ENCODE measurements at places on chromosomes 6 and 20. TPM values are rescaled to one million over a fixed set of nuclear protein-coding genes. Genes with fewer than 3 reads are reported as not detected.

SIRPB1 gene
- polyA plus RNA-seq: 0.06 TPM

DNA sequence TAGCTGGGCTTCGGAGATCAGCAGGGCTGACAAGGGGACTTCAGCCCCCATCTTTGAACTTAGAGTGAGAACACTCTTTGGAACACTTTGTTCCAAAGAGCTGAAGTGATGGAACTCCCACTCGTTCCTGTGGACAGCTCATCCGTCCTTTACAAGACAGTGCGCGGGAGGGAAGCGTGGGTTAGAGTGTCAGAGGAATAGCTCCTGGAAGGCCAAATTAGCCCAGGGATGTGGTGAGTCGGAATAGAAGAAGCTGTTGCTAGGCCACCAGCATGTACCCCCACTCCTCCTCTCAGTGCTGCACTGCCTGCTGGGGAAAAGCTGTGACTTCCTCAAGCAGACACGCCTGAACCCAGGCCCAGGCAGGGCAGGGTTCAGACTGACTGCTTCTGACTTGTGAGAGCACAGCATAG, 1.7 kb downstream of the SDCBP2 start:
- no peak for DNase-seq
- H3K4me1 ChIP-seq: peaks cover 78% of the 10 kb centered on the region
- peak overlapping the region; percentile 17 for H3K4me3 ChIP-seq
- H3K36me3 ChIP-seq: no peaks in the 10 kb centered on the region

- no peak overlapping the region for H3K4me3 ChIP-seq
- no peaks in the 10 kb centered on the region for H3K27me3 ChIP-seq
- no peak for DNase-seq
Observed at GRCh38 chr6:26097268-26097875, 10.1 kb downstream of the HFE start.

GSTA3 gene
- polyA plus RNA-seq: not detected

WFDC10B gene
- not detected for polyA plus RNA-seq

TMEM244 gene
- polyA plus RNA-seq: not detected

GRCh38 chr20:4665591-4665990, 56.1 kb upstream of the PRND start:
- no peak for DNase-seq
- H3K4me1 ChIP-seq: peaks cover 37% of the 10 kb centered on the region
- no peaks in the 10 kb centered on the region for H3K36me3 ChIP-seq
- H3K4me3 ChIP-seq: no peak overlapping the region

GRCh38 chr6:45293306-45293705, 34.8 kb upstream of the RUNX2 start:
- no peaks in the 10 kb centered on the region for H3K27me3 ChIP-seq
- H3K36me3 ChIP-seq: no peaks in the 10 kb centered on the region
- DNase-seq: no peak
- H3K27ac ChIP-seq: no peak overlapping the region
- H3K4me3 ChIP-seq: no peak overlapping the region

PKIB gene
- polyA plus RNA-seq: 4.4 TPM

ULBP2 gene
- polyA plus RNA-seq: 15.7 TPM

CRISP3 gene
- not detected for polyA plus RNA-seq

- no peak for DNase-seq
- no peak overlapping the region for H3K27ac ChIP-seq
- H3K4me3 ChIP-seq: no peak overlapping the region
Observed at GRCh38 chr20:58453391-58453790, 61.8 kb downstream of the APCDD1L start.

PARD6B gene
- 2.0 TPM for polyA plus RNA-seq

MRPL2 gene
- 27.4 TPM for polyA plus RNA-seq

VARS2 gene
- polyA plus RNA-seq: 14.3 TPM

CCN6 gene
- 0.90 TPM for polyA plus RNA-seq

DNA sequence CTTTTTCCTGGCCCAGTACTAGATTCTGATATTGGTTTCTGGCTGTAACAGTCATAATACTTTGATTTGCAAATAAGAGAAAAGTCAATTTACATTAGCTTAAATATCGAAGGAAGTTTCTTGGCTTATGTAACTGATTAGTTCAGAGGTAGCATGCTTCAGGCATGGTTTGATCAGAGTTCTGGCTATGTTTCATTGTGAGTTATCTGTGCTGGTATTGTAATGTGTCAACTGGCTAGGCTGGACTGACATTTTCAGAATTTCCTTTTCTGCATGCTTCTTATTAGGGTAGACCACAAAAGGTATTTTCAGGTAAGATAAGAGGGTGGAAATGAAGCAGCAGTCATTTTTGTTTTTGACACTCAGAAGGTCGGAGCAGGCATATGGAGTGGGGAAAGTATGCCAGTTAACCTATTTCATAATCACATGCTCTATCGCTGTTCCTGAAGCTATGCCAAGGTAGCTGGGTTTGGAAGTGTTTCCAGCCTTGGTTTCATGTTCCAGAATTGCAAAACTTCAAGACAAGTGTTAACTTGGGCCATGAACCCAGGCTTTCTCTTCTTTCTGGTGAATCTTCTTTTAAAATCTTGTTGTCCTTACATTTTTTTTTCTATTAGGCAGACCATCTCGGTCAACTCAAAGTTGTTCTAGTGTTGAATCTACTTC, 244.9 kb downstream of the DHX35 start:
- no peaks in the 10 kb centered on the region for H3K4me1 ChIP-seq
- no peaks in the 10 kb centered on the region for H3K36me3 ChIP-seq
- DNase-seq: no peak
- no peaks in the 10 kb centered on the region for H3K27me3 ChIP-seq

DNA sequence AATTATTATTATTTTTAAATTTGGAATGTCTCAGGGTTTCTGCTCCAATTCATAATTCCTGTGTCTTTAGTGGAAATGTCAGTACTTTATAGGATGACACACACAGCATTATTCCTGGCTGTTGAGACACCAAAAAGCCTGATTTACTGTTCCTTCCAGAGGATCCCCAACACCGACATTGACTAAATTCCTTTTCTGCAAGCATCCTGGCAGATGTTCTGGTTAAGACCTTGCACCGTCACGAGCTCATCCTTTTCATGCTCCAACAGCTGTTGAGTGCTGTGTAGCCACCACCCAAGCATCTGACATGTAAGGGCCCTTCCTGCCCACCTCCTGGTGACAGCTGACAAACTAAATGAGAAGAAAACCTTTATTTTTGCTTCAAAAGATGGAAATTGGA, 284.3 kb upstream of the SULF2 start:
- H3K27ac ChIP-seq: no peak overlapping the region
- H3K36me3 ChIP-seq: no peaks in the 10 kb centered on the region

GRCh38 chr20:37523911-37524700, 3.1 kb downstream of the NNAT start:
- peak overlapping the region; percentile 98 for H3K27ac ChIP-seq
- H3K4me1 ChIP-seq: peaks cover 50% of the 10 kb centered on the region
- peak overlapping the region; percentile 22 for H3K4me3 ChIP-seq
- no peaks in the 10 kb centered on the region for H3K27me3 ChIP-seq
- no peak for DNase-seq
- H3K36me3 ChIP-seq: peaks cover 19% of the 10 kb centered on the region

TRPC4AP gene
- 69.1 TPM for polyA plus RNA-seq

DNA sequence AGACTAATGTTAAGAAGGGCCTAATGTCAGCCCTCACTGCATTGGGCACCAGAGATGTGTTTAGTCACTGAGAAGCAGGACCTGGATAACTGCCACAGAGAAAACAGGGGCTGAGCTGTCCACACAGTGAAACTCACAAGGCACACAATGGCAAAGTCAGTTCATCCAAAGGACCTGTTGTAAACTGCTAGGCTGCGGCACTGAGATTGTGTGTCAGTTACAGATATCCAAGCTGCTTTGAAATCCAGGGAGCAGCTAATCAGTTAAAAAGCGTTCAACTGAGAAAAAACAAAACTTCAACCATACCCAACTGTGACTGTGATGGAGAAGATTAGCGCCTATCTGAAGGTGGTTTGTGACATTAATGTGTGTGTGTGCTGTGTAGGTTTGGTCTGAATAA, 27.8 kb upstream of the TMEM14A start:
- H3K4me1 ChIP-seq: peaks cover 5% of the 10 kb centered on the region
- no peaks in the 10 kb centered on the region for H3K36me3 ChIP-seq
- peaks cover 14% of the 10 kb centered on the region for H3K27me3 ChIP-seq
- H3K4me3 ChIP-seq: no peak overlapping the region
- no peak overlapping the region for H3K27ac ChIP-seq

ECT2L gene
- polyA plus RNA-seq: not detected

PRDM13 gene
- not detected for polyA plus RNA-seq

DNA sequence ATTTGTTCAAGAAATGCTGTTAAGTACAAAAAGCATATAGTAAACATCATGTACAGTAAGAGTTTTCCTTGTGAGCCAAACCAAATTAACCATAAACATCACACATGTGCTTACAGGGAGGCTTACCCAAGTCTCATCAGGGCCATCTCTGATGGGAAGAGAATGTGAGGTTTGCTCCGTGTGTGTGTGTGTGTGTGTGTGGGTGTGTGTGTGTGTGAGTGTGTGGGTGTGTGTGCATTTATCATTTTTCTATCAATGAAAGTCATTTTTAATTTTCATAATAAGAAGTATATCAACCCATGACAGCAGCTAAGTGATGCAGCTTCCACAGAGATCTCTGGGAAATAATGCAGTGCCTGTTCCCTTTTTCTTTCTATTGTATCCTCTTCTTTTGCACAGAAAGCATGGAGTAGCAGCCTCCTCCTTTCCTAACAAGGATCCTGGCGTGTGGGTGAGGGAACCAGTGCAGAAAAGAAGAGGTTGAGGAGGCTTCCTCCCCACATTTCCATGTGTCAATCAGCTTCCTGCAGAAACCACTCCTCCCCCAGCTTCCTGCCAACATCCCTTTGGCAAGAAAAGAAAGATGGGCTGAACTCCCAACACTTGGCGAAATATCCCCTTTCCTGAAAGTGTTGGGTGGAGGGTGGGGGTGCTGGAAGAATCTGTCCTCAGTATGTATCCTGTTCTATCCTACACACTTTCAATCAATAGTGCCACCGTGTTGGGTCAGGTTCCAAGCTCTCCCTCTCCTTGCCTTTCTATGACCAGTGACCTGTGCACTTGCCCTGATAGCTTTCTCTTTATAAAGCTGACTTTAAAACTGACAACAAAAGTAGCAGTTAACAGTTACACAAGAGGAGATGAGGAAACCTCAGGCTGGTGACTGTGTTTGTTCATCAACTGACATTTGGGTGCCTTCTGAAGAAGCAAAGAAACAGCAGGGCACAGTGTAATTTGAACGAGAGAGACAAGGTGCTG, 251.8 kb upstream of the CITED2 start:
- no peak overlapping the region for H3K27ac ChIP-seq
- H3K4me1 ChIP-seq: no peaks in the 10 kb centered on the region
- H3K27me3 ChIP-seq: no peaks in the 10 kb centered on the region
- DNase-seq: no peak
- H3K4me3 ChIP-seq: no peak overlapping the region
- no peaks in the 10 kb centered on the region for H3K36me3 ChIP-seq

DNA sequence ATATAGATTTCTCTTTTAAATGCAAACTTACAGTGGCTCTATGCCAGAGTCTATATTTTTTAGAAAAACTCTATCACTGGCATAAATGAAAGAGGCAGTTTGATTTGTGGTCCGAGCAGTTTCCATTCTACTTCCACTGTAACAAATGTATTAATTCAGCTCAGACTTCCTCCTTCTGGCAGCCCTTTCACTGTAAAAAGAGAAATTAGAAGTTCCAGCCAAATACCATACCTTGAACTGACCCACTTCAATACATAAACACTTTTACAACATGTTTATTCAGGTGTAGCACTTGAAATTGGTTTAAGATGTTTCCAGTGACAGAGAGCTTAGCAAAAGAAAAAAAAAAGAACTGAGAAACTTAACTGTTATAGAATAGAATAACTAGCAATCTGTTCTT, 99.3 kb downstream of the BMP5 start:
- H3K4me1 ChIP-seq: no peaks in the 10 kb centered on the region
- no peaks in the 10 kb centered on the region for H3K27me3 ChIP-seq
- H3K36me3 ChIP-seq: no peaks in the 10 kb centered on the region

DNA sequence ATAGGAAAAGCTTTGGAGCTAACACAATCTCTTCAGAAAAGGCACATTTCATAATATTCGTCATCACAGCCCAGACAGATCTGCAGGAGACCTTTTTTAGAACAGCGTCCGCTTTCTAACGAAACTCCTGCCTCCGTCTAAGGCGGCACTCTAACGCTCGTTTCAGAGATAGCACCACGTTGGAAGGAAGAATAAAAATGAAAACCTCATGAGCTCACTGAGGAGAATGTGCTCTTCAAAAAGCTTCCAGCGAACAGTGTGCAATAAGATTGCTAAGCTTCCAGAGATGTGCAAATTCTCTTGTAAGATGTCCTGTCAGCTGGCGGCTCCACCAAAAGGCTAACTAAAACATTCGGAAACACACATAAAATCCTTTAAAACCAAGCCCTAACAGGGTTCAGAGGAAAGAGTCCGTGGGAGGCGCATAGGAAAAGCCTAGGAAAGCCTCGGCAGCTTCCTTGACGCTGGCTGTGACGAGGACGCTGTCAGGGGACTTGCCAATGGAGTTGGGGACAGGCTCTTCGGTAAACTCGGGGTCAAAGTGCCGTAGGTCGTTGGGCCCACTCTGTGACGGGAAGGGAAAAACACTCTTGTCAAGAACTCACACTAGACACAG, 117.6 kb upstream of the SLC2A12 start:
- H3K36me3 ChIP-seq: peaks cover 19% of the 10 kb centered on the region
- peak overlapping the region; percentile 98 for H3K4me3 ChIP-seq
- no peaks in the 10 kb centered on the region for H3K27me3 ChIP-seq
- DNase-seq: no peak

GRCh38 chr6:33433544-33434191, 13.8 kb downstream of the SYNGAP1 start:
- H3K27me3 ChIP-seq: no peaks in the 10 kb centered on the region
- no peak for DNase-seq
- H3K4me3 ChIP-seq: no peak overlapping the region
- H3K4me1 ChIP-seq: peaks cover 27% of the 10 kb centered on the region
- H3K27ac ChIP-seq: no peak overlapping the region

DNA sequence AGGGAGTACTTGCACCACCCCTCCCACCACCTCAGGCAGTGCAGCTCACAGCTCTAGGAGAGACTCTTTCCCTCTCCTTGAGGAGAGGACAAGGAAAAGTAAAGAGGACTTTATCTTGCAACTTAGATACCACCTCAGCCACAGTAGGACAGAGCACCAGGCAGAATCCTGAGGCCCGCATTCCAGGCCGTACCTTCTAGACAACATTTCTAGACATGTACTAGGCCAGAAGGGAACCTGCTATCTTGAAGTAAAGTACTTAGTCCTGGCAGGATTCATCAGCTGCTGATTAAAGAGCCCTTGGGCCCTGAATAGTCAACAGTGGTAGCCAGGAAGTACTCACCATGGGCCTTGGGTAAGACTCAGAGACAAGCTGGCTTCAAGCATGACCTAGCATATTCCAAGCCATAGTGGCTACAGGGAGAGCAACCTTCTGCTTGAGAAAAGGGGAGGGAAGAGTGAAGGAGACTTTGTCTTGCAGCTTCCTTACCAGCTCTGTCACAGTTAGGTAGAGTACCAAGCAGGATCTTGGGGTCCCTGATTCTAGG, 384.4 kb upstream of the RNF217 start:
- no peaks in the 10 kb centered on the region for H3K36me3 ChIP-seq
- H3K4me1 ChIP-seq: no peaks in the 10 kb centered on the region
- H3K27me3 ChIP-seq: no peaks in the 10 kb centered on the region

OOEP gene
- not detected for polyA plus RNA-seq

Data from keratinocyte (primary cell).